Stromal cell of bone marrow (primary cell): ENCODE measurements at places on chromosomes 3 and 15.

DNA sequence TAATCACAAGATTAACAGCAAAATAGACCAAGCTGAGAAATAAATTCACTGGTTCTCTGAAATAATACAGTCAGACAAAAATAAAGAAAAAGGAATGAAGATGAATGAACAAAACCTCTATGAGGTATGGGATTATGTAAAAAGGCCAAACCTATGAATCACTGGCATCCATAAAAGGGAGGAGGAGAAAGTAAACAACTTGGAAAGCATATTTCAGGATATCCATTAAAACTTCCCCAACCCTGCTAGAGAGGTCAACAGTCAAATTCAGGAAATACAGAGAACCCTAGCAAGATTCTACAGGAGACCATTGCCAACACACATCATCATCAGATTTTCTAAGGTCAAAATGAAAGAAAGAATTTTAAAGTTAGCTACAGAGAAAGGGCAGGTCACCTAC lies 649.7 kb upstream of the CBLB start:
- no peak for DNase-seq

DNA sequence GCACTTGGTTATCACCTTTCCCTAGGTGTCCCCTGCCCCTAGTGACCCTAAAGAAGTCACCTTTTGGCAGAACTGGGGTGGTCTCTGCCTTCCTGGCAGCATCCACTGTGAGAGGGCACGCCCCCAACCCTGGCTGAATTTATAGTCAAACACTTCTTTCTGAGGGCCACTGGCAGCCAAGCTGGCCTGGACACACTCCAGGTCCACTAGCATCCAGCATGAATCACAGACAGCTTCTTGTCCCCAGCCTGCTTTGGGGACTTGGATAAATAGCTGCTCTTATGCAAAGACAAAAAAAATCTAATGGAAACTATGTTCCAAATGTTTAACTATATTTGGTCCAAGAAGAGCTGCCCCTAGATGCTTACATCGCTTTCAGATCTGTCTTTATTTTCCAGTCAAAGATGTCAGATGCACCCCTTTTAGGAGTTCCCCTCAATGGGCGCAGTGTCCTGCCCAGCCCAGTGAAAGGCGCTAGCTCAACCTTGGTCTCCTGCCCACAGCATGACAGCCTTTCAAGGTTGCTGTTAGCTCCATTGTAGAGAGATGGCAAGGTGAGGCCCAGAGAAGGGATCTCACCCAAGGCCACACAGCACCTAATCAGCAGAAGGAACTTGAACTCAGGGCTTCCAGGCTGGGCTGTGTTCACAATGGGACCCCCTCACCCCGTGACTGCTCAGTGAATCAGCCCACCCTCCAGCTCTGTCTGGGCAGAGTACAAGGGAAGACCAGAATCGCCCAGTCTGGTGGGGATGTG lies 7.0 kb downstream of the RASL12 start:
- DNase-seq, result no peak

DNA sequence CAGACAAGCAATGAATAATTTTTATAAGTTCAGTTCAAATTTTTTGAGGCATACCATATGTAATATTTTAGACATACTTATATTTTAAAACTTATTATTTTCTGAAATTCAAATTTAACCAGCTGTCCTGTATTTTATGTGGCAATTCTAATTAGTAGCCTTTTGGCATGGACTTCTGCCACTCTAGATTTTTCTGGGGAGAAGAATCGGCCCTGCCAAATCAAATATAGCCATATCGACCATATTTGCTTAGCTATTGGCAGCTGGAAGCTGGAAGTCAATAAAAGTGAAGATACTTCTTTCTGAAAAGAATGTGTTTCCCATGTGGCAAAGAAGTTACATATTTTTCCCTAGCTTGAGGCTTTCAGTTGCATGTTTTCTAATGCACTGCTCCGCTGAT lies 9.4 kb upstream of the RBMS3 start:
- no peak for DNase-seq

- no peak for DNase-seq
Measured at GRCh38 chr3:177789500-177789899, 592.2 kb upstream of the TBL1XR1 start.

GRCh38 chr15:28936481-28936881 lies 50.7 kb downstream of the APBA2 start:
- no peak for DNase-seq

DNA sequence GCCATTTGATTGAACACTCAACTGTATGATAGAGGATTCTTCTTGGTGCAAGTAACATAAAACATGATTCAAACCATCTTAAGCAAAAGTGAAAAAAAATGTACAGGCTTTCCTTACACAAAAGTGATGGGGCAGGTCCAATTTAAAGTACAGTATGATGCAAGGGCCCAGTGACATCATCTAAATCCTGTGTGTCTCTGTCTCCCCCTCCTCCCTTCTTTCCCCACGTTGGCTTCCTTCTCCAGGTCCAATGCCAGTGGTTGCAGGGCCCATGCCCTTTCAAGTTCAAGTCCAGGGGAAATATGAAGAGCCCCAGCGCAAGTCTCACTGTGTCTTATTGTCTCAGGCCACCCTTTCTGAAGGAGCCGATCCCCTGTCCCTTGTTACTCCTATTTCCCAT lies 332.3 kb downstream of the SHQ1 start:
- no peak for DNase-seq

DNA sequence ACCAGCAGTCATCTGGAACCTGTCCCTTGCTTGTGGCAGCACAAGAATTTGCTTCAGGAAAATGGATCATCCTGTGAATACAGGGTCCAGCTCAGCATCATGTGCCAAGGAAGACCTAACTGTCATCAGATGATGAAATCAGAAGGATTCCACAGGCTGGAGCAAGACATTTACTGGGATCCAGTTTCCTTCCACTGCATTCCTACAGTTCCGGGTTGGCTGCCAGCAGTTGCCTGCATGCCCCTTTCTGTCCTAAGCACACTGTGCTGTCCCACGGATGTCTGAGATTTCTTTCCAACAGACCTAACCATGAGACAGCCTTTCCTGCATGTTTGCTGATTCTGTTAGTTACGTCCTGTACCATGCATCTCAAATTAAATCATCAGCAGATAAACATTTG lies 140.7 kb downstream of the IMPG2 start:
- DNase-seq, result no peak
